ENCODE measurements at places on chromosomes 4 and X. TPM values are rescaled to one million over a fixed set of nuclear protein-coding genes. Genes with fewer than 3 reads are reported as not detected.

- no peaks in the 10 kb centered on the region for H3K4me1 ChIP-seq
- no peak overlapping the region for H3K27ac ChIP-seq
- no peaks in the 10 kb centered on the region for H3K36me3 ChIP-seq
Measured at GRCh38 chr4:167956676-167957075, 135.7 kb upstream of the ANXA10 start.

DNA sequence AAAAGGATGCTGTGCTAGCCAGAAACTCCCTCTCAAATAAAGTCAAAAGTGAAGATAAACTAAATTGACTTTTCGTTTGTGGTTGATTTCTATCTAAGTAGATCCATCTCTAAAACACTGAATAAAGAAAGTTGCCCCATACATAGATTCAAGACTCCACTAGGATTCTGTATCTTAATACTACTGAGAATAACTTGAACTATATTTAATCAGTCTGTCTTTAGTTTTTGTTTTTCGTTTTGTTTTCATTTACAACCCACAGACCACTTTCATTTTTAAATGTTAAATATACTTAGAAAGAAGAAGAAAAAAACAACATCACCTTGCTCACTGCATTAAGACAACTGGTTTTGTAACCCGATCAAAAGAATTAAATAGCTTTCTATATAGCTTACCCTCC is 655.0 kb downstream of the RPA4 start:
- no peak overlapping the region for H3K4me3 ChIP-seq
- no peaks in the 10 kb centered on the region for H3K4me1 ChIP-seq
- no peaks in the 10 kb centered on the region for H3K27me3 ChIP-seq
- no peaks in the 10 kb centered on the region for H3K36me3 ChIP-seq

GRCh38 chr4:68129793-68130192 is at the start of gene TMPRSS11F:
TMPRSS11F (minus strand) TSS chr4:68129869; CDS start chr4:68129820, 49 bp downstream.
- no peak within 1 kb of the TSS for H3K4me3 ChIP-seq
- H3K4me1 ChIP-seq: no peaks in the 10 kb centered on the region
- no peaks in the 10 kb centered on the region for H3K36me3 ChIP-seq
- no peak within 1 kb of the TSS for H3K27ac ChIP-seq

GRCh38 chrX:83004012-83004411 is 504.1 kb upstream of the POU3F4 start:
- H3K27ac ChIP-seq: no peak overlapping the region
- H3K4me1 ChIP-seq: no peaks in the 10 kb centered on the region
- H3K27me3 ChIP-seq: no peaks in the 10 kb centered on the region
- no peak for DNase-seq
- H3K36me3 ChIP-seq: no peaks in the 10 kb centered on the region
- H3K4me3 ChIP-seq: no peak overlapping the region

- no peak overlapping the region for H3K27ac ChIP-seq
- no peaks in the 10 kb centered on the region for H3K36me3 ChIP-seq
- no peak for DNase-seq
Measured at GRCh38 chrX:154040307-154040756, 20.6 kb upstream of the IRAK1 start.

GRCh38 chrX:152024710-152025109 is 50.2 kb upstream of the GABRE start:
- H3K36me3 ChIP-seq: no peaks in the 10 kb centered on the region
- no peaks in the 10 kb centered on the region for H3K27me3 ChIP-seq
- no peaks in the 10 kb centered on the region for H3K4me1 ChIP-seq
- no peak for DNase-seq
- no peak overlapping the region for H3K27ac ChIP-seq

DNA sequence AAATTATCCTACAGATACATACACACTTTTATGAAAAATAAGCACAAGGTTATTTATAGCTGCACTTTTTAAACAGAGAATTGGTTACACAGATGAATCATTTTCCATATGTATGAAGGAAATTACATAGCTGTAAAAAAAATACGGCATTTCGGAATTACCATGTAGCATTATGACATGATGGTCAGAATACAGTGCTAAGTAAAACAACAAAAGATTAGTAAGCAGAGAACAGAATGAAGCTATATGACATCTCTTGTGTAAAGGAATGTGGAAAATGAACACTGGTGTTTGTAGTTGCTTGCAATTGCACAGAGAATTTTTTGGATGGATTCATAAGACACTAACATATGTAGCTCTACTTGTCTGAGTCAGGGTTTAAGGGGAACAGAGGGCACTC is 1222.0 kb upstream of the PRKX start:
- H3K4me3 ChIP-seq: no peak overlapping the region
- no peak for DNase-seq
- H3K4me1 ChIP-seq: no peaks in the 10 kb centered on the region
- no peaks in the 10 kb centered on the region for H3K36me3 ChIP-seq

- H3K27ac ChIP-seq: no peak overlapping the region
- no peak for DNase-seq
Measured at GRCh38 chr4:89712141-89712540, 124.8 kb downstream of the SNCA start.

- H3K27me3 ChIP-seq: no peaks in the 10 kb centered on the region
- no peak overlapping the region for H3K4me3 ChIP-seq
- H3K36me3 ChIP-seq: no peaks in the 10 kb centered on the region
- no peak overlapping the region for H3K27ac ChIP-seq
- DNase-seq: no peak
- no peaks in the 10 kb centered on the region for H3K4me1 ChIP-seq
Measured at GRCh38 chrX:80879143-80879542, 69.5 kb upstream of the BRWD3 start.

- no peaks in the 10 kb centered on the region for H3K4me1 ChIP-seq
- no peaks in the 10 kb centered on the region for H3K27me3 ChIP-seq
- no peak overlapping the region for H3K4me3 ChIP-seq
- DNase-seq: no peak
- H3K36me3 ChIP-seq: no peaks in the 10 kb centered on the region
- no peak overlapping the region for H3K27ac ChIP-seq
Measured at GRCh38 chrX:43087830-43088229, 309.9 kb upstream of the PPP1R2C start.

DNA sequence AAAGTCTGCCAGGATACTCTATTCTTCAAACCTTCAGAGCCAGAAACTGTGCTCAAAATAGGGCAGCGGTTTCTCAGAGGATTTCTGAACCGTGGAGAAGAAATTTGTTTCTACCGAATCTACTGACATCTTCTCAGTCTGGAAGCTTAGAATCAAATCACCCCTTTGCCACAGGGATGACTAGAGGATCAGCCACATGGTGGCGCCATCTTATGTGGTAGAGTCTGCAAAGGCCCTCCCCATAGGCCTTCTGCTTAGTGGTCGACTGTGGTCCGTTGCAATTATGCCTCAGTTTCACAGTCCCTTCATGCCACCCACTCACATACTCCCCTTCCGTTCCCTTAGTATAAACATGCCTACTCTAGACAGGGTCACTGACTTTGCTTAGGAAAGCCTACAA is 680.7 kb upstream of the SPANXN1 start:
- no peaks in the 10 kb centered on the region for H3K27me3 ChIP-seq
- H3K36me3 ChIP-seq: no peaks in the 10 kb centered on the region
- DNase-seq: peak; percentile 47
- H3K4me3 ChIP-seq: no peak overlapping the region
- H3K4me1 ChIP-seq: no peaks in the 10 kb centered on the region

Gene EDNRA
- 3.3 TPM for total RNA-seq

All from H1 (cell line).